ENCODE measurements at places on chromosomes 7 and 10. TPM values are rescaled to one million over a fixed set of nuclear protein-coding genes. Genes with fewer than 3 reads are reported as not detected.

AGBL3 gene
- total RNA-seq, result 1.1 TPM

OR2A12 gene
- not detected for total RNA-seq

PRF1 gene
- total RNA-seq, result 3.4 TPM

SPDYE2 gene
- total RNA-seq, result not detected

CAMK2G gene
- 60.3 TPM for total RNA-seq

BTBD16 gene
- total RNA-seq, result 0.58 TPM

GPR85 gene
- total RNA-seq, result not detected

LBX1 gene
- total RNA-seq, result 12.3 TPM

PPP1R17 gene
- total RNA-seq, result not detected

RFC2 gene
- total RNA-seq, result 19.8 TPM

OTUD1 gene
- 111 TPM for total RNA-seq

BHLHA15 gene
- not detected for total RNA-seq

DNA sequence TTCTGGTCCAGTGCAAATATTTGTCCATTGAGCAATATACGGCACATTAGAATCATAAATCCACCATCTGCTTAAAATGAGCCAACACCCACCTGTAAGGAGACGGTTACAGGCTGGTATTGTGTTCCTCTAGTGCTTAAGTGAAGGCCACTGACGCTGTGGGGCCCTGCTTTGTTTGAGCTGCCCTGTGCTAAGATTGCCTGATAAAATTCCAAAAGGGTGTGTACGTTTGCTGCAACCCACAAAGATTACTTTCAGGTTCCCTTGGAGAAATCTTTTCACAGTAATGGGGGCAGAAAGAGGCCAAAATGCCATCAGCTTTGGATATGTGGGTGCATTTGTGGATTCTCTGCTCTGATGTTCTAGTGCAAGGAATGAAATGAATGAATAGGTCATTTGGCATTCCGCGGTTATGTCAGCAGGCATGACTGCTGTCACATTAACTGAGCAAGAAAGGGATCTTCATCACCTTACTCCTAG lies 34.4 kb downstream of the AGR3 start:
- DNase-seq, result no peak

GRCh38 chr10:53022611-53023088 lies 250.1 kb upstream of the MBL2 start:
- DNase-seq, result no peak

- no peak for DNase-seq
These were observed 14.8 kb downstream of the NACAD start for GRCh38 chr7:45073786-45074527.

GRCh38 chr7:135980012-135980551 lies 2.9 kb upstream of the MTPN start:
- DNase-seq, result no peak

GRCh38 chr7:132604121-132604520 lies 27.9 kb upstream of the PLXNA4 start:
- no peak for DNase-seq

DNA sequence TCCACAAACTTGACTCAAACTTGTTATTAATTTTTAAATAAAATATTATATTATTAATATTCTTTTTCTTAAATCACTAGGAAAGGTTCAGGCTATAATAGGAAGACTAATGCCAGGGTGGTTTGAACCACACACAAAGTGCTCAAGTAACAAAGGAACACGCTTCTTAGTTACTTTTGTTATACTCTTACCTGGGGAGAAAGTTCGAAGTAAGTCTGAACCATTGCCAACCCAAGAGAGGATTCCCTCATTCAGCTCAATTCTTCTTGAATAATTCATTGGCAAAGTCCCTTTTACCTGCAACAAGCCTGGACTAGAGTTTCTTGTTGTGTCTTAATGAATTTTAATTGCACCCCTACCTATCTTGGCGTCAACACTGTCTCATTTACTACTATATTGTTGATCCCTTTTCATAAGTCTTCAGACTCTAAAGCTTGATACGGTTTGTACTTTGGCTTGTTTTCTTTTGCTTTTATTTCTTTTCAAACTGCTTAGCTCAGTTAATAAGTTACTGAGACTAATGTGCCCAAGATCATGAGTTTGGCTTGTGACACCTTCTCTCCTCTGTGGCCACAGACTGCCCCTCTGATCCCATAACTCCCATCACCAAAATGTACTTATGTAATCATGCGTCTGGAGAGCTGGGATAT lies 10.2 kb upstream of the C10orf67 start:
- DNase-seq, result no peak

DNA sequence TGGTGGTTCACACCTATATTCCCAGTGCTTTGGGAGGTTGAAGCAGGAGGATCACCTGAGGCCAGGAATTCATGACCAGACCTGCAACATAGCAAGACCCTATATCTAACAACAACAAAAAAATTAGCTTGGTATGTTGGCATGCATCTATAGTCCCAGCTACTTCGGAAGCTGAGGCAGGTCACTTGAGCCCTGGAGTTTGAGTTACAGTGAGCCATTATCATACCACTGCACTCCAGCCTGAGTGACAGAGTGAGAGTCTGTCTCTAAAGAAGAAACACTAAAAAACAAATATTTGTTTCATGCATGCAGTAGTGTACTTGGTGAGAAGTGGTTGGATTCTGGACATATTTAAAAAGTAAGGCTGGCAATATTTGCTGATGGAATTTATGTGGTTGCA lies 198.1 kb downstream of the BBS9 start:
- DNase-seq, result no peak

DNA sequence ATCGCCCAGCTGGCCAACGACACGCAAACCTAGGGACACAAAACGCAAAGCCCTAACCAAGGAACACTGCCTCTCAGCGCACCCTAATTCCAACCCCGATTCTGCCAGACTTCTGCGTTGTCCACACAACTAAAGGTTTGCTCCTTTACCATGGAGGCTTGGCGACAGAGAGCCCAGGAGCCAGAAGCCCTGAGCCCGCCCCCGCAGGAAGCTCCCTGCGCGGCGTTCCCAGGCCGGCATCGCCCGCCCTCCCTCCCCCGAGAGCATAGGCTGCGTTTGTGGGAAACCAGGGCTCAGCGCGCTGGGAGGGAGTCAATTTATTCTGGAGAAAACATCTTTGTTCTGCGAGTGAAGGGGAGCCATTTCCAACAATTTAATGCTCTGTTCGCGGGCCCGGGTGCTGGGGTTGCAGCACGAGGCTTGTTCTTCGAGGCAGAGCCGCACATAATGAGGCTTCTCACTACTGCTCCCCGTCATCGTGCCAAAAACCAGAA lies 103.9 kb downstream of the GRID1 start:
- DNase-seq, result no peak

DNA sequence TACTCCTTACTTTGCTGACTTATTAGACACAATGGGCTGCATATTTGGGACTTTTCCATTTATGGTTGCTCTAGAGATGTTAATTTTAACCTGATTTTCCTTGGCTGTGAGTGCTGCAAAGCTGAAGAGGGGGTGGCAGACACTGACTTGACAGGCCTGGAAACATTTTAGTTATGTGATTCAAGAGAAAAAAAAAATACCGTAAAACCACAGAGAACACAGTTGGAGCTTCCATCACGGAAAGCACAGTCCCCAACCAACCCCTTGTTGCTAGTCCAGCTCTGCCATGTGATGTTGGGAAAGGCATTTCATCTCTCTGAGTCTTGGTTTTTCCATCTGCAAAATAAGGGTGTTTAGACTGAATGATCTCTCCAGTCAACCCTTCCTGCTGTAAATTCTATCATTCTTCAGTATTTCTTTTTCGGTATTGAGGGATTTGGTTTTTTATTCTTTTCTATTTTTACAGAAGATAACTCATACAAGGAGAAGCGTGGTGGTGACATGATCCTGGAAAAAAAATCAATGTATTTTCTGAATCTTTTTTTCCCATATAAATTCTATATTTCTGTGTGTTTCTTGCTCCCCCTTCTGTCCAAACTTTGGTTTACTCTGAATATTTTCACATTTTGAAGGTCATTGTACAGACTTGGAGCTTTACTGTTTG lies 246.1 kb downstream of the REEP3 start:
- no peak for DNase-seq

DNA sequence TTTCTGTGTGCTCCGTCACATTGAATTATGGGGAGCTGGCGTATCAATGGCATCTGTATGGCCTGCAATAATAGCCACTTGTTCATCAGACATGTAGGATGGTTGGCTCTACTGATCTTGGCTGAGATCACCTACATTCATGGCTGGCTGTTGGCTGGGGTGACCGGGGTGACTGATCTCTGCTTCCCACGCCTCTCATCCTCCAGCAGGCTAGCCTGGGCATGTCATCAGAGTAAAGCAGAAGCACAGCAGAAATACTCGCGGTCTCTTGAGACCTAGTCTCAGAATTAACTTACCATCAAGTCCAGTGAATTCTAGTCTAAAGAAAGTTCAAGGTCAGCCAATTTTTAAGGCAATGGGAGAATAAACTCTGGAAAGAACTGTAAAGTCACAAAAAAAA lies 257.7 kb upstream of the GLI3 start:
- no peak for DNase-seq

DNA sequence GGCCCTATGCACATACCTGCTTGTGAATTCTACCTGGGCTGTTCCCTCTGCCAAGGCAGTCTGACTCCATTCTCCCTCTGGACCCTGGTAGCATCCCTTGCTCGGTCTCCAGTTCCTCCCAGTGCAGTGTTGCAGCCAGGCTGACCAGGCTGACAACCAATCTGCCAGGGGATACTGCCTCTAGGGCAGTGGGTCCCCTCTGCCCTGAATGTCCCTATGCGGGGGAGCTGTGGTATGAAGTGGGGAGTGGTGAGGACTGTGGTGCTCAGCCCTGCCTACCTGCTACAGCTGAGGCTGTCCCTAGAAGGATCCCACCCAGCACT lies 48.0 kb upstream of the CAMK2B start:
- DNase-seq, result no peak

DNA sequence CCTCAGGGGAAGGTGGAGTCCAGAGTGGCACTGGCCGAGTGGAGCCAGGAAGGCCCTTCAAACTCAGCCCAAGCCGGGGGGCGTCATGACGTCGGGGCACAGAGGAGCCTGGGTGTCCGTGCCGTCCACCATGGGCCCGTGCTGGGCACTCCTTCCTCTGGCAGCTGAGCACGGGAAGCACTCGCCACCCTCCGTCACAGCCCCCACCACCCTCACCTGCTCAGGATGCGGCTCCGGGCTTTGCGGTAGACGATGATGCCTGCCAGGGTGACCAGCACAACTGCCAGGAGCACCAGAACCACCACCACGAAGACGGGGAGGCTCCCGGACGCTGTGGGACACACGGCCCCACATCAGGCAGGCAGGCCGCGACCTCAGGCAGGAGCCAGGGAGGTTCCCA lies 8.1 kb downstream of the ADAM8 start:
- no peak for DNase-seq

DNA sequence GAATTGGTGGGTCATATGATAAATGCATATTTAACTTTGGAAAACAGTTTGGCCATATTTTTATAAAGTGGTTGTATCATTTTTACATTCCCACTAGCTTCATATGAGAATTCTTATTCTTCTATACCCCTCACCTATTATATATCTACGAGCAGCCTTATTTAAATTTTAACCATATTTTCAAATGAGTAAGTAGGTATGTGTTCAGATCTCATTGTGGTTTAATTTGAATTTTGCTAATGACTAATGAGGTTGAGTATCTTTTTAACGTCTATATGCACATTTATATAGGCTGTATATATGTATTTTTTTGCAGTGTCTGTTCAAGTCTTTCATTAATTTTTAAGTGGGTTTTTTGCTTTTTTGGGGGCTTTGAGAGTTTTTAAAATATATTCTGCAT lies 14.2 kb downstream of the RAB18 start:
- DNase-seq, result no peak

DNA sequence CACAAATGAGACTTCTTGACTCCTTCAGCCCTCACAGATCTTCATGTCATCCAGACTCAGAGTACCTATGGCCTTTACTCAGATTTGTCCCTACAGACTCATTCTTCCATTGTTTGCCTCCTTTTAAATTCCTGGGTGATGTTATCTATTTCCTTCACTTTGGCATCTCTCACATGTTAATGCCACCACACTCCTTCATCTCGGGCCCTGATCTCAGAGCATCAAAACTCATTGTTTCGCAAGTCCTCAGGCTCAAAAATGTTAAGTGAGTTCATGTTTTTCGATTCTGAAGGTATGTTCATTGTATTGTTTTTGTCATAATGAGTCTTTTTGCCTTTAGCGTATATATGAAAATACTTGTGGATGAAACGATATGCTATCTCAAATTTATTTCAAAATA lies 62.3 kb upstream of the AHR start:
- DNase-seq, result no peak

- DNase-seq, result no peak
These were observed 58.4 kb downstream of the ZNF467 start for GRCh38 chr7:149714910-149715471.

DNA sequence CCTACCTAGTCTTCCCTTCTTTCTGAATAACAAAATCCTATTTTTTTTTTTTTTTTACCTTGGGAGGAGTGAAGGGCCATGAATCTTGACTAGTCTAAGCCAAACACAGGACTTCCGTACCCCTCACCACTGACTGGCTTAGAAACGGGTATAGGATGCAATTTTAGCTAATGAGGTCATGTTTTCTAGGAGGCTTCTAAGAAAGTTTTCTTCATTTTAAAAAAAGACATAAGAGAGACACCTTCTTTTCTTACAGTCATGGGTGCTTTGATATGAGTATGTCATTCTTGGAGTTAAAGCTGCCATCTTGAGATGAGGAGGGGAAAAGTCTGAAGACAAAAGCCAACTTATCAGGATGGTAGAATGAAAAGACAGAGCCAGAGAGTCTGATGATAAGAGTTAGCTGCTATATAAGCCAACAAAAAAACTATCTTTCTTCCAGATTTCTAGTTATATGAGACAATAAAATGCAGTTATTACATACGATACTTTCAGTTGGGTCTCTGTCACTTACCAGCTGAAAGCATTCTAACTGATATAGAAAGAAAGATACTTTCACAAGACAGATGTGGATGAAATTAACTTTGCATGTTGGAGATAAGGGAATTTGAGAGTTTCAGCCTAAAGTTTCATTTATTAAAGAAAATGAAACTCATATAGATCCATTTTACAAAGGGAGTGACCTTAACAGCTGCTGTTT lies 34.0 kb downstream of the ZNF438 start:
- DNase-seq, result no peak

GRCh38 chr10:128775743-128776142 lies 649.5 kb upstream of the MKI67 start:
- no peak for DNase-seq

DNA sequence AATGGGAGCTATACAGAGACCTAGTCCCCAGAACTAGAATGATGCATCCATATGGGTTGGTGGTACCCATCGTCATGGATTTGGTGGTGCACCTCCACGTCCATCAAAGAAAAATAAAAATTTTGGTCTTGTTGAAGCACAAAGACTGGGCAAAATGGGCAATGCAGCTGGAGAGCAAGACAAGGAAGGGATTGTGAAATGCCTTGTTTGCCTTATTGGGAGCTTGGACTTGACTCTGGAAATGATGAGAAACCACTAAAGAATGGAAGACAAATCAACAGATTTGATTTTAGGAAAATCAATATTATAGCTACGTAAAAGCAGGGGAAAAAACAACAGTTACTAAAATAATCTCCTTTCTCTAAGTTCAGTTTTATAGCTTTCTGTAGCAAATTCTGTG lies 150.9 kb downstream of the CPED1 start:
- DNase-seq, result no peak

GRCh38 chr10:93030409-93030808 lies 30.2 kb upstream of the CYP26C1 start:
- no peak for DNase-seq

Data from psoas muscle (tissue), 8 donors.